ENCODE measurements at places on chromosomes 2 and 18.

DNA sequence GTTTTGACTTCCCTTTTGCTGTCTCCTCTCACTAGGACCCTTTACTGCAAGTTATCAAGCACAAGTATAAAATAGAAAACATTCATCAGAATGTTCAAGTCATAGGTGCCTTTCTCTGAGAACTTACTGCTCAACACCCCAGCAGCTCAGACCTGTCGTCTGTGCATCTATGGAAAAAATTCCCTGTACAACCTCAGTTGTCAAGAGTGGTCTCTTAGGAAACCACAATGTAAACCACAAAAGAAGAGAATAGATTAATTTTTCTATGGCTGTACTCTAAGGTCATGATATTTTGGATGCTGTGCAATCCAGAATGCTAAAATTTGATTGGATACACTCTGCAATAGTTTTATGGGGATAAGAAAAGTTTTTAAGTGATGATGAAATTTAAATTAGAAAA lies 84.1 kb downstream of the RBMS1 start:
- no peak for DNase-seq

DNA sequence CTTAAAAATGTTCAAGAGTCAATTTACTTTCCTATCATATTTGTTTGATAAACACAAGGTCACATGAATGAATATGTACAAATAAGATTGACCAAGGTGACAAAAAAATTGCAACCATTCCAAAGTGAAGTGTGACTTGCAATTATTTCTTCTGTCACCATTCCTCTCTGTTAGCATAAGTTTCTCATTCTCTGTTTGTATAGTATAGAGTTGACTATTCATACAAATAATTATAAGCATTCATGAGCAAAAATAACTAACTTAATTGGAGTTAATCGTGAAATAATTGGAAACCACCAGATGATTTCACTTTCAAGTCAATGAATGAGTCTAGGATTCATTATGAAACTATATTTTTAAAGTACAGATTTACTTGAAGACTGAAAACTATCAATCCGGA lies 42.1 kb downstream of the PGAP1 start:
- no peak for DNase-seq

- no peak for DNase-seq
These were observed 205.8 kb downstream of the SPAG16 start for GRCh38 chr2:213490087-213490486.

- no peak for DNase-seq
These were observed 10.6 kb upstream of the NEMP2 start for GRCh38 chr2:190545093-190545492.

DNA sequence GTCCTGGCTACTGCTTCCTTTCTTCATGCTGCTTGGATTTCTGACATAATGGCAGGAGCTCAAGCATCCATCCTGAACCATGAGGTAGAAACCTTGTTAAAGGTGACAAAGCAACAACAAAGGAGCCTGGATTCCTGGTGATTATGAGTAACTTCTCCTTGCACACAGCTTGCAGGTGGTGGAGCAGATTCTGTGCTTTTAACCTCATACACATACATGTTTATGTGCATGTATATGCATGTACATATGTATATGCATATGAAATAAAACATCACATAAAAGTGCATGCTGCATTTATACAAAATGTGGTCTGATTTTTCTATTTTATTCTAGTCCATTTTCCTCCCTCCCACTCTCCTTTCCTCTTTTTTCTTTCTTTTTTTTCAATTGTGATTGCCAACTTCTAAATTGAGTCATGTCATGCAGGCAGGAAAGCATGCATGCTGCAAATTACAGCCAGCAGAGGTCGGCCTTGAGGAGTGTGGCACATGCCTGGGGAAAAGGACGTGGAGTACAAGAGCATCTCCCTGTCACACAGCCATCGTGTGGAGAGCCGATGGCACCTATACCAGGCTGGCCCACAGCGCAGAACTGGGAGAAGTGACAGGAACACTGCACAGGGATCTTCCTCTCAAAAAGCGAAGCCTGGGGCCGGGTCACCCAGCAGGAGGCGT lies 17.9 kb downstream of the LCT start:
- DNase-seq = peak; percentile 4

DNA sequence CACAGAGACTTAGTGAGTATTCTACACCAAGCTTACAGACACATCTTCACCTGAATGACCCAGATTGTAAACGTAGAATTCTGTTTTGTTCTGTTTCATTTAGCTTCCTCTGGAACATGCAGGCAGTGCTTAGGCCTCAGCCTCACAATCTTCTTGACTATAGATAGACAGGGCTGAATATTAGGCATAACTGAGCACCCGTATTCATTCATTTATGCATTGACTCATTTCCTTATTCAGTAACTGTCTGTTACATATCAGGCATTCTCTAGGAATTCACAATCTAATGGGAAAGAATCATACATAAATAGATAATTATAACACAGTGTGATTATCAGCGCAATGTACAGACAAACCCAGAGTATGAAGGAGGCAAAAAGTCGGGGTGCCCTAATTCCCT lies 124.9 kb upstream of the ETAA1 start:
- DNase-seq = no peak

- no peak for DNase-seq
These were observed 243.8 kb downstream of the TSN start for GRCh38 chr2:121999264-121999663.
